ENCODE measurements at places on chromosomes 12 and 14. TPM values are rescaled to one million over a fixed set of nuclear protein-coding genes. Genes with fewer than 3 reads are reported as not detected.

Gene CRACR2A
- total RNA-seq, result not detected

Gene PIGH
- total RNA-seq, result 63.8 TPM

DNA sequence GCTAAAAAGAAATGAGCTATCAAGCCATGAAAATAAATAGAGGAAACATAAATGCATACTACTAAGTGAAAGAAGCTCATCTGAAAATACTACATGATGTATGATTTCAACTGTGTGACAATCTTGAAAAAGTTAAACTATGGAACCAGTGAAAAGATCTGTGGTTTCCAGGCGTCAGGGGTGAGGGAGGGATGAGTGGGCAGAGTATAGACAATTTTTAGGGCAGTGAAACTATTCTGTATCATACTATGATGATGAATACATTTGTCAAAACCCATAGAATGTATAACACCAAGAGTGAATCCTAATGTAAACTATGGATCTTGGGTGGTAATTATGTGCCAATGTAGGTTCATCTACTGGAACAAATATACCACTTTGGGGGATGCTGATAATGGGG lies 21.3 kb downstream of the SPX start:
- no peak for DNase-seq

- no peak for DNase-seq
Observed at GRCh38 chr12:23744696-23745095, 204.8 kb downstream of the SOX5 start.

DNA sequence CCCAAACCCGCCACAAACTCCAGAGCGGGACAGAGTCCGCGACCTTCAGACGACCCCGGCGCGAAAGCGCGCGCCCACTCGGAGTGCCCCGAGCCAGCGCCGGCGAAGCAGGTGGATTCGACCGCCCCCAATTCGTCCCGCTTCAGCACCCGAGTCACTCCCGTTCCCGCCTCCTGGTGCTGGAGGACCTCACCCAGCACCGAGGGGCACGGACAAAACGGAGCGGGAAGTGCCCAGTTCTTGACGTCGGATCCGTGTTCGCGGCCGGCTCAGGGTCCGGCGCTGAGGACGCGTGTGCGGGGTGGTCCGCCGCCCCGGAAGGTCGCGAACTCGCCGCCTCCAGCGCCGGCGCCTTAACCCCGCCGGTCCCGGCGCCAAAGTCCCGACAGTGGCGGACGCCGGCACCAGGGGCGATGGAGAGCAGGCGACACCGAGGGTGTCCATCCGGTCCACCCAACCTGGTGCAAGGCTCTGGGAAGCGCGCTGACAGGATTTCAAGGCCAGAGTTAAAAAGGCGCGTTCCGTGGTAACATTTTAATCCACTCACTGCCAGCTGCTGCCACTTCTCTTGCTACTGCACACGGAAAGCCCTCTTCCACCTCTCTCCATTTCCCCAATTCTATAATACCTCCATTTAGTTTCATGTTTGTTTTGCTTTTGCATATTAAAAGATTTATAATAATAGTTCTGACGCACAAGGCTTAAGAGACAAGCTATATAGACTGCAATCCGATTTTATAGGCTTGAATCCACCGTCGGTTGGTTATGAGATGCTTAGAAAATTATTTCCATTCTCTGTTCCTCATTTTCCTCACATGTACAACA lies 240.0 kb upstream of the CPNE8 start:
- peak; percentile 70 for DNase-seq

GRCh38 chr12:71187379-71187778 lies 29.6 kb upstream of the TSPAN8 start:
- no peak for DNase-seq

DNA sequence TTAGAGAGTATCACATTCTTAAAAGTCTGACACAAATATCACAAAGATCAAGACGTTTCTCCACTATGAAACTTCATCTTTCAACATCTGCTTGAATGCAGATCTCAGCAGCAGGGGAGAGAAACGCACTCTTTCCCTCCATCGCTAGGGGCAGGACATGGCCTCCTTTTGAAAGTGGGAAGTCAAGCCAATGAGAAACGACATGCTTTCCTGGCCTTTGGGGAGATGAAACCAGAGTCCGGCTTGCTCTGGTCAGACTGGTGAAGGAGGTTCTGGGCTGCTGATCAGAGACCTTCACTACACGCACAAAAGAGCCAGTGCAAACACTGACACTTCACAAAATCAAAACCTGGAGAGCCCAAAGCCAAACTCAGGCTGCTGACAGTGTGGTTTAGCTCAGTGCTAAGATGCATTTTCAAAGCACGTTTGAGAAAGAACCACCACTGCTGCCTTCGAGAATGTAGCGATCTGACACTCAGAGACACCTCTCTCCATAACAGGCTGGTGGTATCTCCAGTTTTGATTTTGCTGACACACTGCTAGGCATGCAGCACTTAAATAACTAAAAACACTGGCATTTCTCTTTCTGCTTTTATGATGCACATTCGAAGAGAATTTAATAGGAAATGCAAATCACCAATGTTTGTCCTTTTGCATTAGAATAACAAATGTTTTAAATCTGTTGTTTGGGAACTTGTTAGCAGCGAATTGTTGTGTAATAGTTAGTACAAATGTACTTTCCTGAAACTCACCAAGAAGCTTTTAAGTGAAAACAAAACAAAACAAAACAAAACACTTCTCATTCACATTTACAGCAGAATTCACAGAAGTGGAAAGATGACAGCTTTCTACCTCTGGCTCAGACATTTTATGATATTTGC lies 93.9 kb upstream of the OVCH1 start:
- DNase-seq, result no peak

- DNase-seq, result peak; percentile 39
Observed at GRCh38 chr12:68162374-68162773, 2.8 kb upstream of the IFNG start.

- DNase-seq, result no peak
Observed at GRCh38 chr12:76898442-76898841, 19.6 kb upstream of the CSRP2 start.

Data from PC-3 (cell line).